Activated naive CD4-positive, alpha-beta T cell treated with anti-CD3 and anti-CD28 coated beads for 36 hours (primary cell): ENCODE measurements at places on chromosomes 7 and 10. TPM values are rescaled to one million over a fixed set of nuclear protein-coding genes. Genes with fewer than 3 reads are reported as not detected.

CLEC5A gene
- not detected for total RNA-seq

MBLAC1 gene
- 2.3 TPM for total RNA-seq

CD36 gene
- total RNA-seq, result not detected

FAM237B gene
- not detected for total RNA-seq

HMX3 gene
- total RNA-seq, result not detected

PPP1R17 gene
- not detected for total RNA-seq

CYP2C9 gene
- total RNA-seq, result not detected

STOX1 gene
- total RNA-seq, result 0.38 TPM

VSTM4 gene
- total RNA-seq, result not detected

SPDYE2B gene
- total RNA-seq, result not detected

STAG3 gene
- total RNA-seq, result 41.0 TPM

TAS2R4 gene
- 0.38 TPM for total RNA-seq

RSPH10B gene
- total RNA-seq, result not detected

NODAL gene
- not detected for total RNA-seq

GRCh38 chr7:33698692-33699128, 206.6 kb upstream of the BMPER start:
- no peak for DNase-seq

DNA sequence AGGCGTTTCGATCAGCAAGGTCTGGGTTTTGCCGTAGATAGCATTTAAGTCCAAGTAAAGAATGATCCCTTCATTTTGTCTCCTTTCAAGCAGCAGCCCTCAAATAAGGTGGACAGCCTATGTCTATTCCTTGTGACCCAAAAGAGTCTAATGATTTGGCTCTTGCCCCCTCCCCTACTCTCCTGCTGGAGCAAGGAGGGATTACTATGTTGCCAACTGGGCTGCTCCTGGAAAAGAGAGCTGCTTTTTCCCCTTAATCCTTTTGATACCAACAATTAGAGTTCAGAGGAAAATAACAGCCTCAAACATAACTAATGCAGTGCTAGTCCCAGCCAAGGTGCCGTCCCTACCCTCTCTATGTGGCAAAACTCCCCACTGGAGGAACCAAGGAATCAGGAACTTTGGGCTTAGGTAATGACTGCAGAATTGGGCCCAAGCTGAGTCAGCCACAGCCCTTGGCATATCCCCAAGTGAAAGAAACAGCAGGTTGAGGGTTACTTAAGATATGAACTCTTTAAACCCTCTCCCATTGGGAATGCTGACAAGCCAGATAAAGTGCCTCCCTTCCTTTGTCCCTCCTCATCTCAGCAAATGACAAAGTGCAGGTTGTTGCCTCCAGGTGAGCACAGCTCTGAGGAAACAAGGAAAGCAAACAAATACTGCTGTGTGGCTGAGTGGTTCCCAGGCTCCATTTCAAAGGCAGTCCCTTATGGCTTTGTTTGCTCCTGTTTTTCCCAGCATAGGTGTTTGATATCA, 643.7 kb downstream of the INHBA start:
- no peak for DNase-seq

GRCh38 chr7:136049117-136049516, 72.0 kb upstream of the MTPN start:
- DNase-seq, result no peak

- DNase-seq, result no peak
Measured at GRCh38 chr10:116353817-116354216, 29.6 kb downstream of the CCDC172 start.

DNA sequence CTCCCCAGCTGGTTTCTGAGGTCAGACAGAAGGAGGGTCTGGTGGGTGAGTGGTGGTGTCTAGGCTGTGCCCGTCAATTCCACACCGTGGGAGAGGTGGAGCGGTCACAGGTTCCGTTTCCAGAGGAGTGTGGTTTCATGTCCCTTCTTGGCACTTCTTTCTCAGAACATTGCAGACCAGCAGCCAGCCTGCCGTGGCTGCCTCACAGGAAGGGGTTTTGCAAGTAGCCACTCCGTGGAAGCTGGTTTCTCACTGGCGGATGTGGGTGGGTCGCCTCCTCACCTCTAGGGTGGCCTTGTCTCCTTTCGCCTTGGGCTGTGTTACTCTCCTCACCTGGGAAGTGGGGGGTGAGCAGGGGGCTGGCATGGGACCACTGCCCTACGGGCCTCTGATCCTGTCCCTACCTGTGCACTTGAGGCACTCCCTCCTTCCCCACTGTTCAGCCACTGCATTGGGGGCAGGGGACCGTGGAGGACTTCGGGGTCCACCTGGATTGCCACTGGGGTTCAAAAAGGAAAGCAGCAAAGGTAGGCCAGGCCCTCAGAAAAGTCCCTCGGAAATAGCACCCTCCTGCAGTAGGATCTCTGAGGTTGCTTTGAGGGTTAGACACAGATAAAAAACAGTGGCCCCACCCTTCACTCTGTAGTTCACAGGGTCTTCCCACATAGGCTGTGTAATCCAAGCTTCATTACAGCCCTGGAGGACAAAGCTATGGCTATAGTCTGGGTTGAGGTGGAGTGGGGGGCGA, 33.9 kb downstream of the TSPAN14 start:
- peak; percentile 73 for DNase-seq

- no peak for DNase-seq
Measured at GRCh38 chr10:77825965-77826364, 100.6 kb downstream of the DLG5 start.

- no peak for DNase-seq
Measured at GRCh38 chr10:66698069-66698468, 227.8 kb upstream of the LRRTM3 start.

GRCh38 chr7:37287131-37287855, 161.4 kb downstream of the ELMO1 start:
- no peak for DNase-seq

DNA sequence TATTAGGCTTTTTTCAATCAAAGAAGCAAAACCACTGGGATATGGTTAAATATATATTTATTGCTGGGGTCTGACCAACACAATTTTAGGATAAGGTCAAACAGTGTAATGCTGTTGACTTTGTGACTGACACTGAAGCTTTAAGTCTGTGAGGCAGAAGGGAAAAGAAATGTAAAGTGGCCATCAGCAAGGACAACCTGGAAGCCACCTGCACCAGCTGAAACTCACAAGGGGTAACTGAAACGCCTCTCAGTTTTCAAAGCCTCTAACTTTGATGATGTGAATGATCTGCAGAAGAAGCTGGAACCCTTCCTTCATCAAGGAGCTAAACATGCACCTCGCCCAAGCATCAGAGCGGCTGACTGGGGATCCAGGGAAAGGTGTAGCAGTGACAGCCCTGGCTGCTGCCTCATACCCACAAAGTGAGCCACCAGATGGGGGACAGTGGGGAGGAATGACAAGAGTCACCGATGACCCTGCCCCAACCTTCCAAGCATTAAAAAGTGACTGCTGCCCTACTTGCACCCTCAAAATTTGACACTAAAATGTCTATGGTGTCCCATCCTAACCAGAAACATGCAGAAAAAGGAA, 284.9 kb upstream of the CNTNAP2 start:
- DNase-seq, result no peak

- no peak for DNase-seq
Measured at GRCh38 chr7:91165006-91165845, 99.0 kb upstream of the FZD1 start.

DNA sequence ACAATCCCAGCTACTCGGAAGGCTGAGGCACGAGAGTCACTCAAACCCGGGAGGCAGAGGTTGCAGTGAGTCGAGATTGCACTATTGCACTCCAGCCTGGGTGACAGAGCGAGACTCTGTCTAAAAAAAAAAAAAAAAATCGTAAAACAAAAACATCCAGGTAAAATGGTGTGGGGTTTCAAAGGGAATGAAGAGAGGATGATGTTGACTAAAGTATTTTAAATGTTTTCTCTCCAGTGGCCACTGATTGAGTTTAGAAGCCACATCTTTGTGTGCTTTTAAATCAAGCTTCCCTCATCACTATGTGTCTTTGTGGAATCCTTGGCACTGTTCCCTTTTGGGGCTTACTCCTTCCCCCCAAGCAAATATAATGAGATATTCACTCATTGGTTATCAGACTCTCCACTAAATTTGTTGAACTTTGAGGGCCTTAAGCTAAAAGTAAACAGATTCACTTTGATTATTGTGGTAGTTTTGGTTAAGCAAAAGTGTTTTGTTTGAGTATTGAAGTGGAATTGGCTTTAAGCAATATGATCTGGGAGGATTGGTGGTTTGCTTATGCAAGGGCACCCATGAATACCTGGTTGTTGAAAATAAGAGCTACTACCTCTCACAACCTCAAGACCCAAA, 162.9 kb downstream of the CDK14 start:
- DNase-seq, result no peak

DNA sequence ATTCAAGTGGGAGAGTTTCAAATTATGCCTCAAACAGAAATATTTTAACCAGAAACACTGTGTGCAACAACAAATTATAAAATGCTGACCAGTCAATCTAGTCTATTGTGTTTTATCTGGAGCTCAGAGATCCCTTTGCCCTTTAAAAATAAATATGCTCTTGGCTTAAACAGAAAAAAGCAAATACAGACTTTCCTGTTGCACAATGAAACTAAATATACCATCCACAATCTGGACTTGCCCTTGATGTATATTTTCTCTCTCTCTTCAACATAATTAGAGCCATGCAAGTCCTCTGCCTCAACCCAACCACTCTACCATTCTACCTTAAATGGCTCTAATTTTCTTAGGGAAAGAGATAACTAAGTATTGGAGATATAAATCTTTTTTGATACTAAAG, 34.9 kb downstream of the ASAH2 start:
- DNase-seq, result no peak

- peak; percentile 34 for DNase-seq
Measured at GRCh38 chr7:157113607-157114006, 25.1 kb upstream of the UBE3C start.

DNA sequence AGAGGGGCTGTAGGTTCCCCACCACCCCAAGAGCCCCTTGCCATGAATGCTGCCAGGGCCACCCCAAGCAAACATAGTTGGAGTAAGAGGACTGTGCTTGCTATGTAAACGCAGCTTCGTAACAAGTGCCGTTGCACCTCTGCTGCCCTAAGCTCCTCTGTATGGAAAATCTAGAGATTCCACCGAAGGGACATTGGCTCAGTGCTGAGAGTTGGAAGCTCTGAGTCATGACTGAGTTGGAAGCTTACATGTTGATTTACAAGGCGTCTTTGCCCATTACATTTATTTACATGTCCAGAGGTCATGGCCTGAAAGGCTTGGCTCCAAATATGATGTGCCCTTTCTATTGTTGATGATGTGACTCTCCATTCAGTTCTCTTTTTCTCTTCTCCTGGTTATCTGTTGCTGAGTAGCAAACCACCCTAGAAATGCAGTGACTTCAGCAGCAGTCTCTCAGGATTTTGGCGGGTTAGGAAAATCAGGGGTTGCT, 233.1 kb upstream of the TCF7L2 start:
- DNase-seq, result no peak

- no peak for DNase-seq
Measured at GRCh38 chr10:15310776-15311568, 60.1 kb downstream of the FAM171A1 start.

DNA sequence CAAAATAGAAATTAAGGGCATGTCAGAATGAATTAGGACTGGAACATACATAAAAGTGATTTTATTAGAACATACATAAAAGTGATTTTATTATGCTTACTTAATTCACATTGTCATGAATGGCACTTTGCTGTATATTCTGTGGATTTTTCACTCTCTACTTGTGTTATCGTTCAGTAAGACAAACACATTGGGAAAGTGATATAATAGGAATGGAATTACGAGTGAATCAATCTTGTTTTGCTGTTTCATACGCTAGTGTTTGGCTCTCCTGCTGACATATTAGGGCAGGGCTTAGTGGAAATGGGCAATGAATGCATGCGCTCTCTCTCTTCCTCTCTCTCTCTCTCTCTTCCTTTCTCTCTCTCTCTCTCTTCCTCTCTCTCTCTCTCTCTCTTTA, 561.1 kb downstream of the ACTR3B start:
- DNase-seq, result no peak

GRCh38 chr10:32189400-32190084, 133.3 kb upstream of the KIF5B start:
- DNase-seq, result no peak

- DNase-seq, result no peak
Measured at GRCh38 chr7:25720427-25720826, 431.6 kb upstream of the NFE2L3 start.

DNA sequence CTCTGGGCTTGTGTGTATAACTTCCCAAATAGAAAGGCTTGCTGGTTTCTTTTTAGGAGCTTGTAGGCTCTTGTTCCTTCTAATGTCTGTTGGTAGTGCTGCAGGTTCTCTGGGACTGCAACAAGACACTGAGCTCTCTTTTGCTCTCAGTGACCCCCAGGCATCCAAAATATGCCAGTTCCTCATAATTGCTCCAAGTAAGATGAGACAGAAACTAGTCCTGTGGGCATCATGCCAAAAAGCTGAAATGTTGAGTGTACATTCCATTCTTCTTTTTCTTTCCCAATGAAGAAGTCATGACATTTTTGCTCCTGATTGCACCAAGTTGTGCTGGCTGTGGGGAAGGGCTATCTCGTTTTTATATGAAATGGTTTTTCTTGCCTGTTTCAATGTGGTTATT, 7.1 kb upstream of the BTBD16 start:
- DNase-seq, result no peak

GRCh38 chr7:138816650-138817049, 18.7 kb upstream of the ATP6V0A4 start:
- DNase-seq, result no peak
